GM18507 (cell line): ENCODE measurements at places on chromosomes 5 and 9.

GRCh38 chr9:35763803-35764202 is 9.7 kb upstream of the MSMP start:
- DNase-seq, result no peak

DNA sequence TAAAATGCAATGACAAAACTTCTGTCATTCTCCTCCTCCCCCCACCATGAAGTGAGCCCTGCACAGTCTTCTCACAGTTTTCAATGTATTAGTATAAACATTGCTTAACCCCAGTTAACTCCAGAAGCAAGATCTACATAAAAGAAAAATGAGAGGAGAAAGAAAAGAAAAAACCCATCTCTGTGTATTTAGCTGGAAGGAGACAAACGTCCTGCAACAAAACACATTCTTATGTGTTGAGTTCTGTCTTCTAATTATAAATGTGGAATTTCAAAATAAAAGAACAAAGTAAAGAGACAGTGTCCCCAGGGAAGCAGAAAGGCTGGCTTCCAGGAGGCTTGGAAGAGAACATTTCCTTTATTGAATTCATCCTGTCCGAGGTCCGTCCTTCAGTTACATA is 491.9 kb upstream of the TUSC1 start:
- no peak for DNase-seq

GRCh38 chr9:23577611-23578010 is 248.4 kb downstream of the ELAVL2 start:
- no peak for DNase-seq

- DNase-seq, result no peak
Measured at GRCh38 chr5:91132550-91132949, 250.6 kb downstream of the ARRDC3 start.

DNA sequence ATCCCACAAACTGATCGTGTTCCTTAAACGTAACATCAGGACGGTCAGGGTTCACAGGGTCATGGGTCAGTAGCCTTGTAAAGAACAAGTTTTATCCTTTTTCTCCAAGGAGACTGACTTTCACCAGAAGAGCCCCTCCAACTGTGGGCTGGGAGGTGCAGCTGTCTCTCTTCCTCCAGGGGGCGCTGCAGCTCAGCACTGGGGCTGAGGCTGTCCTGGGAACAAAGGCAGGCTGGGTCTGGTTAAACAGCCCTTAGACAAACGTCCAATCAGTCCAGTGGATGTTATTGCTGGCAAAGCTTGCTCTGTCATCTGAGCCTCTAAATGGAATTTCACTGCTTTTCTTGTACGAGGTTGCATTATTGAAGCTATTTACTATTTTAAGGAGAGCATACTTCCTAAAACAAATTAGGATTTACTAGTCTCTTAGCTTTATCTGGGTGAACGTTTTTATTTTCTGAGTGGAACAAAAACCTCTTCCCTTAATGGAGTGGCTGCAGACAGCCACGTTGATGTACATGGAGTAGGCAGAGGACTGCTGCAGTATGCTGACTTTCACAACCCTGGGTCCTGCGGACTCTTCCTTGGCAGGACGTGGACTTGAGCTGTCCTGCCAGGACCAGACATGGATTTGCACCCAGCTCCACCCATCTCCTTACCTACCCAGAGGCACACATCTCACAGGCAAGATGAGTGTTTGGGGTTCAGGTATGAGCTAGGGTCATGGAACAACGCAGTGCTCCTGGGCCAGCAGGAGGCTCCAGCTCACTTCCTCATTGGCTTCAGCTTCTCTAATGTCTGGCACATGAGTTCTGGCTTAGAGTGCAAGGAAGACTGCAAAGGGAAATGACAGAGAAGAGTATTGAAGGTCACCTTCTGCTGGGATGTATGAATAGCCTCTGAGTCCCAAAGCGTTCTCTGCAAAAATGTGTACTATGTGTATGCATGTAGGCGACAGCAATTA is 7.8 kb downstream of the EXOSC2 start:
- DNase-seq, result no peak

GRCh38 chr9:92189782-92190535 is 74.7 kb upstream of the SPTLC1 start:
- DNase-seq, result no peak

DNA sequence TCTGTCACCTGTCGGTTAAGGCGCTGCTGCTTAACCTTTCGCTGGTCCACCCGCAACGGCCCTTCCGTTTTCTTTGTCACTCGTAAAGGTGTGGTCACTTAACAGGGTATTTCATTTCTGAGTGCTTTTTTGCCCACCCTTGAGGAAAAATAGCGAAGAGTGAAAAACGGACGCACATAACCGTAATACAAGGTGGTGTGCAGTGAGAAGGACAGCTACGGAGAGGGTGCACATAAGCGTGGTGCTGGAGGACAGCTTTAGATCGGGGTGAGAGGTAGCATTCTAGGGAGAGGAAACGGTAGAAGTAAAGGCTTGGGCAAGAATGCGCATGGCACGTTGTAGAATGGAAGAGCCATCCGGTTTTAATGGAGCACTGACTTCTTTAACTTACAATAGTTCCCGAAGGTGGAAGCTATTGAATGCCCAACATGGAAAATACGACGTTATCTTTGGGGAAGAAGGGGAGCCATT is 761 bp downstream of the CCT5 start:
- DNase-seq, result no peak

- no peak for DNase-seq
Measured at GRCh38 chr5:134873494-134873893, 677 bp upstream of the TXNDC15 start.

DNA sequence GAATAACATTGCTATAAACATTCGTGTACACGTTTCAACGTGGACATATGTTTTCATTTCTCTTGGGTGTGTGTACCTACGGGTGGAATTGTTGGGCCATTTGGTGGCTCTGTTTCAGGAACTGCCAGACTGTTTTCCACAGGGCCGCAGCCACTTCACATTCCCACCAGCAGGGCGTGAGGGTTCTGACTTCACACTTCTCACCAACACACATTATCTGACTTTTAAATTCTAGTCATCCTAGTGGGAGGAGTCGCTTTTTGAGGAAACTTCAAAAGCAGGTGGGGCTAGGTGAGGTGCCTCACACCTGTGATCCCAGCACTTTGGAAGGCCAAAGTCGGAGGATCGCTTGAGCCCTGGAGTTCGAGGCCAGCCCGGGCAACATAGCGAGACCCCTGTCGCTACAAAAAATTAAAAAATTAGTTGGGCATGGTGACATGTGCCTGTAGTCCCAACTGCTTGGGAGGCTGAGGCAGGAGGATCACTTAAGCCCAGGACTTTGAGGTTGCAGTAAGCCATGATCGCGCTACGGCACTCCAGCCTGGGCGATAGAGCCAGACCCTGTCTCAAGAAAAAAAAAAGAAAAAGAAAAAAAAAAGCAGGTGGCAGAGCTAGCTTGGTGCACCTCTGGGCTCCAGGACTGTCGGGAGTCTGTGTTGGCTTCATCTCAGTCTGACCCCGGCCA is 28.5 kb downstream of the TSPAN17 start:
- no peak for DNase-seq

DNA sequence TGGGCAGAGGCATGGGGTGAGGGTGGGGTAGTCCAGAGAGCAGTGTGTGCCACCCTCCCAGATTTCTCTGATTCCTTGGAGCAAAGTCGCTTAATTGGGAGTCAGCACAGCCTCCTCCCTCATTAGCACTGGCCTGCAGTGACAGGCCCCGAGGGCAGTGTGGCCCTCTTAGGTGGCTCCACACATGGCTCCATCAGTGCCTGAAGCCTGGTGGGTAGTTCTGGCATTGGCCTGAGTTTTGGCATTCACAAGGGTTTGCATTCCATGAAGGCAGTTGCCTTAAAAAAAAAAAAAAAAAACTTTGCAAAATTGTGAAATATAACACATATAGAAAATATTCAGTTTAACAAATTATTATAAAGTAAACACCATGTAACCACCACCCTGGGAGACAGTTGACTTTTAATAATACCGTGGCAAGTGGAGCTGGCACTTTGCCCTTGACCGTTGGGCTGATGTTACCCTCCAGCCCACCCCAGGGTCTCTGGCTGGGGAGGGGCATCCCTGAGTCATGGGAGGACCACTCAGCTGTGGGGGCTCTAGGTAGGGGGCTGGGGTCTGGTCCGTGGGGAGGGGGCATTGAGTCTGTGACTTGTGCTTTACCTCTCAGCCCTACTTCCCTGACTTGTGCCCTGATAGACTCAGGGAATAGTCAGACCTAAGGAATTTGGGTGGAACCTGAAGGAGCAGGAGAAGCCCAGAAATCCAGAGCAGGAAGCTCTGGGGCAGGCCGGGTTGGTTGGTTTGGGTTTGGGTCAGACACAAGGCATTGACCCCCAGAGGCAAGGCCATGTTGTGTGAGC is 51.3 kb upstream of the PITX1 start:
- no peak for DNase-seq

GRCh38 chr5:119404033-119404432 is 48.2 kb downstream of the TNFAIP8 start:
- no peak for DNase-seq

- DNase-seq, result no peak
Measured at GRCh38 chr5:130335117-130335516, 430.9 kb downstream of the CHSY3 start.

- peak; percentile 12 for DNase-seq
Measured at GRCh38 chr5:34415559-34416198, 240.4 kb upstream of the RAI14 start.

DNA sequence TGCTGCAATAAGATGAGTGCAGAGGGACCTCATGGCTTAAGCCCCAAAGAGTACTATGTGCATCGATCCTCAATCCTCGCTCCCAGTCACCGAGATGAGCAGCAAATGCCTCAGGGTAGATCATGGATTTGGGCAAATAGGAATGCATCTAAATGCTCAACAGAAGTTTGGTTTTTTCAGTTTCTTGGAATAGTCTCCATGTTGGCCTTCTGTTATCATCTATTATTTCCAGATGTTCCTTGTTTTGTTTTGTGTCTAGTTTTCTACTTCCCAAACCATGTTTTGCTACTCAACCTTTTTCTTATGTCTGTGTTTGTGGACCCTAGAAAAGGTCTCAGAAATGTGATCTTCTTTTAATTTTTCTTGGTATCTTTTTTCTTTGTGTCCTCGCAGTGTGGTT is 43.5 kb upstream of the RASGRF2 start:
- DNase-seq, result no peak

DNA sequence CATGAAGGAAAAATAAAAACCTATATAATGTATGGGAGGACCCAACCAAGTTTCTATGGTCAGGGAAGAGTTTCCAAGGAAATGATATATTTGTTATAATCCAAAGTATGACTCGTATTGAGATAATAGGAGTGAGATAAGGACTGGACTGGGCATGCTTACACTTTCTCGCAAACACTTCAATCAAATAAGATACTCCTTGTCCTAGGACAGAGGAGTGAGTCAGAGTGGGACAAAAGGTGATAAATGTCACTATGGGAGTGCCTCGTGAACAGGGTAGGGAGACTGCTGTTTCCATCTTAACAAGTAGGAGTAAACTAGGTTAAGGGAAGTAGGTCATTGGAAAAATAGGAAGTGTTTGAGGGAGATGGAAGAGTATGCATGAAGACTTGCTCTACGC is 47.2 kb downstream of the MACIR start:
- no peak for DNase-seq

DNA sequence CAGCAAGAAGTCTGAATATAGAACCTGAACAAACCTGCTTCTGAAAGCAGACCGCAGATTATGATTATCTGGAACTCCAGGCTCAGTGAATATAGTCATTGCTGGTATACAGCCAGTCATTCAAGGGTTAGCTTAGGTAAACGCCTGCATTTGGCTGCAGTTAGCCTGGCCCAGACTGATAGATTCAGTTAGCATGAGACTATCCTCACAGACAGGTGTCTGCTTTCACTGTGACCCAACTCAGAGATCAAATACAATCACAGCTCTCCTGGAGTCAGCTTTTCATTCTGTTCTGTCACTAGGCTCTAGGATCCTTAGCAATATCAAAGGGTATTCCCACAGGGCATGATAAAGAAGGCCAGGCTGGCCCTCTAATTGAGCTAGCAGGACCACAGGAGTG is 138.6 kb upstream of the PLCXD3 start:
- no peak for DNase-seq

DNA sequence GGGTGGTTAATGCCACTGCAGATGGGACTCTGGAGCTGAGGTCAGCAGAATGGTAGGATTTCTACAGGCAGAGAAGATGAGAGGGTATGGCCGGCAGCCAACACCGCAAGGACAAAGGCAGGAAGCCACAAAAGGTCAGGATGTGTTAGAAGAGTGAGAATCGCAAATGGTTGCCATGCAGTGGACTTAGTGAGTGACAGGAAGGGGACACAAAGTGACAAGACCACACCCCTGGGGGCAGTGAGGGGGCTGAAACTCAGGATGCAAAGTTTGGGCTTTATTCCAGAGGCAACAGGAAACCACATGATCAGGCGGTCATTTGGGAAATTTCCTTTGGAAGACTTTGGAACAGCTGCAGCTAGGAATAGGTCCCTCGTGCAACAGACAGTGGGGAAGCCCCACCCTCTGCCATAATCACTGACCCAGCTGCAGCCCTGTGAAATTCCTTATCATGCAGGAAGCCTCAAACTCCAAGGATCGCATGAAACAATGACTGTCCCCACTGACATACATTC is 14.2 kb upstream of the CCDC180 start:
- DNase-seq, result no peak

DNA sequence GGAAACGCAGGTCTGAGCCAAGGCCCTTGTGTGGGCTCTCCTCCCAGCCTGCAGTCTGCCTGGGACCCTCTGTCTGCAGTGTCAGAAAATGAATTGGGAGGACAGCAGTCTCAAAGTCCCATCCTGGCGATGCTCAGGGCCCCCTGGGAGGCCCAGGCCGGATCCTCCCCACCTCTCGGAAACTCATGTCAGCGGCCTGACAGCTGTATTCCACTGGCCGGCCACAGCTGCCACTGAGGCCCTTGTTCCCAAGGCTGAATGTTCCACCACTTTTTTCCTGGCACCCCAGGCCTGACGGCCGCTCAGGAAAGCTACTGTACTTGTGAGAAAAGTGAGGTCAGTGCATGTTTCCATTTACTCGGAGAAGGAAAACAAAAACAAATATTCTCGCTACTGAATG is 180.0 kb downstream of the FGF18 start:
- no peak for DNase-seq

- no peak for DNase-seq
Measured at GRCh38 chr5:71924980-71925379, 182.3 kb upstream of the MAP1B start.

DNA sequence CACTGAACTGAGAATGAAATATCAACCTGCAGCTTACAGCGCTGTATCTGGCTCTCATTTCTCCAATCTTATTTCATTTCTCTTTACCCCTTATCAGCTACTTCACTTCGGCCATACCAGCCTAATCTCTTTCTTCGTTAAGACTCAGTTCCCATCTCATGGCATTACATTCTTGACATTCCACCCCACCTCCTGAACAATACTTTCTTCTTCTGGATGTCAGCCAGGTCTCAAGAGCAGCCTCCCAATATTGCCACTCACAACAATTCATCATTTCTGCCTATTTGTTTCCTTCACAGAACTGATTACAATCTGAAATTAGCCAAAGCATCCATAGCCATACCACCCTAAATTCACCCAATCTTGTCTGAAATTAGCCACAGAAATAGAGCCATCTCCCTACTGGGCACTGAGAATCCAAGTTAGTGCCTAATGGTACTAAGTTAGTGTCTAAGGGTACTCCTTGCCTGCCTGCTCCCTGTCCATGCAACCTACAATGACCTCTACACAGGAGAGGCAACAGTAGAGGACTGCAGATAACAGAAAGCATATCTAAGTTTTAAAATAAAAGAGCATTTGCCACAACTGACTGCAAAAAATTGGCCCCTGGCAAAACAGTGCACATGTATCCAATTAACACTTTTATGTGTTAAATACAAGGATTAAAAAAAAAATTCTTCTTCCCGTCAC is 35.2 kb downstream of the SETX start:
- no peak for DNase-seq
